ENCODE measurements at places on chromosomes 16 and 17.

- H3K4me3 ChIP-seq = no peak overlapping the region
- H3K36me3 ChIP-seq = peaks cover 4% of the 10 kb centered on the region
- H3K27ac ChIP-seq = no peak overlapping the region
- peaks cover 26% of the 10 kb centered on the region for H3K4me1 ChIP-seq
These were observed 1.6 kb downstream of the IGF2BP1 start for GRCh38 chr17:48998587-48999440.

GRCh38 chr16:17654571-17654970, 183.8 kb upstream of the XYLT1 start:
- no peaks in the 10 kb centered on the region for H3K4me1 ChIP-seq
- DNase-seq = no peak
- no peaks in the 10 kb centered on the region for H3K36me3 ChIP-seq
- no peak overlapping the region for H3K4me3 ChIP-seq
- no peak overlapping the region for H3K27ac ChIP-seq

GRCh38 chr17:41547921-41548843, 20.1 kb upstream of the KRT19 start:
- H3K36me3 ChIP-seq = no peaks in the 10 kb centered on the region
- no peaks in the 10 kb centered on the region for H3K27me3 ChIP-seq
- no peak for DNase-seq
- H3K4me3 ChIP-seq = no peak overlapping the region

DNA sequence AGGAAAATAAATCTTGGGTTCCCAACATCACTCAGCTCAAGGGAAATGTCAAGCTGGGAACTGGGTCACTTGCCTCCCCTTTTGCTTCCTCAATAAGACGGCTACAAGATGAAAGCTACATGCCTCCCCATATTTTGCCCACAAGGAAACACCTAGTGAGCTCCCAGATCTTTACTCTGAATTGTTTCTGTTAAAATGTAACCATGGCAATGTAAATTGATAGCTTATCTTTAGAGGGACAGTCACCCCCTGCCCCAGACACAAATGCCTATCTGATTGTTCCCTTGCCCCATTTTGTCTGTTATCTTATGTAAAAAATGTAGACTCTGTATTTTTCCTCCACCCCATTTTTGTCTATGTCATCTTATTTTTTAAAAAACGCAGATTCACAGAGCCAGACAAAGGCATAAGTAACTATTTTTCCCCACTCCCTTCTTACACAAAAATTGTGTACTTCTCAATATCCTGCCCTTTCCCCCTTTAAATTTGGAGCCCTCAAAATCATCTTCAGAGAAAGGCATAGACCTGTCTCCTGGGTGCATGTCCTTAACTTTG, 288.7 kb upstream of the ERCC4 start:
- DNase-seq = no peak
- H3K36me3 ChIP-seq = no peaks in the 10 kb centered on the region
- H3K4me1 ChIP-seq = no peaks in the 10 kb centered on the region
- H3K4me3 ChIP-seq = no peak overlapping the region

DNA sequence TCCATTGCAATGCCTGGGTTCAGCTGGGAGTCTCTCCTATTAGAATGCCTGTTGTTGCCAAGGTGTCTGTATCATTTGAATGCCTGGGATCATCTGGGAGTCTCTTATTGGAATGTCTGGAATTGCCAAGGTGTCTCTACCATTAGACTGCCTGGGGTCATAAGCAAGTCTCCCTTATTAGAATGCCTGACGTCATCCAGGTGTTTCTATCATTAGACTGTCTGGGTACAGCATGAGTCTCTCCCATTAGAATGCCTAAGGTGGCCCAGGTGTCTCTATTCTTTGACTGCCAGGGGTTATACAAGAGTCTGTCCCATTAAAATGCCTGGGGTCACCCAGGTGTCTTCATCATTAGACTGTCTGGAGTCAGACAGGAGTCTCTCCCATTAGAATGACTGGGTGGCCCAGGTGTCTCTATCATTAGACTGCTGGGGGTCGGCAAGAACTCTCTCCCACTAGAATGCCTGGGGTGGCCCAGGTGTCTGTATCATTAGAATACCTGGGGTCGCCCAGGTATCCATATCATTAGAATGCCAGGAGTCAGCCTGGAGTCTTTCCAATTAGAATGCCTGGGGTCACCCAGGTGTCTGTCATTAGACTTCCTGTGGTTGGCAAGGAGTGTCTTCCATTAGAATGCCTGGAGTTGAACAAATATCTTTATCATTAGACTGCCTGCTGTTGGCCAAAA, 2274.0 kb downstream of the TP53TG3F start:
- H3K4me3 ChIP-seq = no peak overlapping the region
- H3K27me3 ChIP-seq = no peaks in the 10 kb centered on the region
- H3K4me1 ChIP-seq = no peaks in the 10 kb centered on the region
- no peak for DNase-seq
- no peaks in the 10 kb centered on the region for H3K36me3 ChIP-seq

GRCh38 chr16:85871756-85872155, 27.2 kb upstream of the IRF8 start:
- H3K27ac ChIP-seq = no peak overlapping the region
- no peak for DNase-seq
- no peak overlapping the region for H3K4me3 ChIP-seq
- no peaks in the 10 kb centered on the region for H3K36me3 ChIP-seq

- H3K4me3 ChIP-seq = no peak overlapping the region
- peaks cover 10% of the 10 kb centered on the region for H3K36me3 ChIP-seq
- H3K4me1 ChIP-seq = peaks cover 16% of the 10 kb centered on the region
- no peaks in the 10 kb centered on the region for H3K27me3 ChIP-seq
These were observed 4.4 kb upstream of the SNX29 start for GRCh38 chr16:11972128-11972527.

DNA sequence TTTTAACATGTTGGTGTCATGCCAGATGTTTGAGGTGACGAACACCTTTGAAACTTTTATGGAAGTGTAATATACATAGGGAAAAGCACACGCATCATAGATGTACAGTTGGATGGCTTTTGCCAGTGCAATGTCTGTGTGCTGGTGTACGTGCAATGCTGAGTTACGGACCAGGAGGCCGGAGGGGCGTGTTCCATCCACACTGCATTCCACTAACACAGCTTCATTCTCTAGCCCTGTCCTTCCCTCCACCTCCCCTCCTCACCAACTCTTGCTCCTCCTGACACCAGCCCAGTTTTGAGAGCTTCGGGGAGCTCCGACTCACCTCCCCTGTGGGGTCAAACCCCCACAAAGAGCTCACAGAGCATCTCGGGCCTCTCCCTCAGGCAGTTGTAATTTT, 358.8 kb downstream of the C16orf95 start:
- no peaks in the 10 kb centered on the region for H3K36me3 ChIP-seq
- H3K4me3 ChIP-seq = no peak overlapping the region
- H3K27ac ChIP-seq = no peak overlapping the region
- DNase-seq = no peak
- peaks cover 6% of the 10 kb centered on the region for H3K4me1 ChIP-seq

DNA sequence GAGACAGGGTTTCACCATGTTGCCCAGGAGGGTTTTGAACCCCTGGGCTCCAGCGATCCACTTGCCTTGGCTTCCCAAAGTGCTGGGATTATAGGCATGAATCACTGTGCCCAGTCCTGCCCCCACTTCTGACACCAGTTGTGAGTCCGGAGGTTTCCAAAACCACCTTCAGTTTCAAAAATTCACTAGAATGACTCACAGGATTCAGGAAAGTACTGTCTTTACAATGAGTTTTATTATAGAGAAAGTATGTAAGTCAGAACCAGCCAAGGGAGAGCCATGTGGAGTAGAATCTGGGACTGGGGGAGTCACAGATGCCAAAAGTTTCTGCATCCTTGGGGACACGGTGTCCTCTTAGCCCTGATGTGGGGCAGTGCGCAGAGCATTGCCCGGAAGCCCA, 55.1 kb downstream of the PLD6 start:
- H3K27ac ChIP-seq = no peak overlapping the region
- H3K4me1 ChIP-seq = peaks cover 63% of the 10 kb centered on the region
- peaks cover 73% of the 10 kb centered on the region for H3K36me3 ChIP-seq
- no peak for DNase-seq
- no peaks in the 10 kb centered on the region for H3K27me3 ChIP-seq

DNA sequence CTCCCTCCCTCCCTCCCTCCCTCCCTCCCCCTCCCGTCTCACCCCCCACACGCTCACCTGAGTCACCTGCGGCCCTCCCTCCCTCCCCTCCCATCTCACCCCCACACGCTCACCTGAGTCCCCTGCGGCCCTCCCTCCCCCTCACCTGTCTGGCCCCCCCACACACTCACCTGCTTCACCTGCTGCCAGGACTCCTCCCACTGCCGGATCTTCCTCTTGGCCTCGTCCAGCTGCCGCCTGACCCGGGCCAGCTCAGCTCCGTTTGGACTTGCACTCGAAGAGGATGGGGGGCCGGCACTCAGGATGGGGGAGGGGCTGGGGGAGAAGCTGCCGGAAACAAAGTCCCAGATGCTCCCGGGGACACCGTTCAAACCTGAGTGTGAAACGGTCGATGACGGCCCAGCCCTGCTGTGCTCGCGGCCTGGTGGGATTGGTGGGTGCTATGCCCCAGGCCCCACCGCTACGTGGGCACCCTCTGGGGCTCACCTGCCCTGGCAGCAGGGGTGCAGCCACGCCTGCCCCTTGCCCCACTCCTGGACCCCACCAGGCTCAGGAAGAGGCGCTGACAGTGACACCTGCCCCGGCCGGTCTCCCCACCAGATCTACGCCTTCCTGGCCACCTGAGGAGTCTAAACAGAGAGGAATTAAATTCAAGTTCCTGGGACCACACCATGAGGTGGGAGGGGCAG, 15.9 kb downstream of the GNPTG start:
- H3K4me3 ChIP-seq = no peak overlapping the region
- no peak for DNase-seq
- H3K36me3 ChIP-seq = peaks cover 11% of the 10 kb centered on the region
- no peaks in the 10 kb centered on the region for H3K27me3 ChIP-seq
- H3K27ac ChIP-seq = no peak overlapping the region

DNA sequence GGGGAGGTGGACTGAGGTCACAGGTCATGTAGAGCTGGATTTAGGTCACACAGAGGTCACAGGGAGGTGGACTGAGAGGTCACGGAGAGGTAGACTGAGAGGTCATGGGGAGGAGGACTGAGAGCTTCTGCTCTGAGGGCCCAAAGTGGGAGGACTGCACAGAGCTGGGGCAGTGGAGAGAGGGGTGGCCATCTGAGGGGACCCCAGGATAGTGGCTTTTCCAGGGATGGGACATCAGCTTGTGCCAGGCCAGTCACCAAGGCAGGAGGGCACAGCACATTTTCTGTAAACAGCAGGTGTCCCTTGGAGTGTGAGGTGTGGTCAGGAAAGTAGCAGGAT, 26.1 kb upstream of the JPT2 start:
- no peak for DNase-seq
- H3K27me3 ChIP-seq = no peaks in the 10 kb centered on the region

- peaks cover 14% of the 10 kb centered on the region for H3K36me3 ChIP-seq
- H3K4me3 ChIP-seq = no peak overlapping the region
- H3K27me3 ChIP-seq = no peaks in the 10 kb centered on the region
- H3K27ac ChIP-seq = no peak overlapping the region
These were observed 23.2 kb upstream of the CACNG5 start for GRCh38 chr17:66811683-66812054.
